Muscle of arm (tissue), 14 donors: ENCODE measurements at places on chromosomes 1 and 21. TPM values are rescaled to one million over a fixed set of nuclear protein-coding genes. Genes with fewer than 3 reads are reported as not detected.

The TMEM240 gene
- polyA plus RNA-seq = 4.8 TPM

The MPL gene
- polyA plus RNA-seq = not detected

The PDE4B gene
- 18.2 TPM for polyA plus RNA-seq

The MRPL24 gene
- 66.2 TPM for polyA plus RNA-seq

DNA sequence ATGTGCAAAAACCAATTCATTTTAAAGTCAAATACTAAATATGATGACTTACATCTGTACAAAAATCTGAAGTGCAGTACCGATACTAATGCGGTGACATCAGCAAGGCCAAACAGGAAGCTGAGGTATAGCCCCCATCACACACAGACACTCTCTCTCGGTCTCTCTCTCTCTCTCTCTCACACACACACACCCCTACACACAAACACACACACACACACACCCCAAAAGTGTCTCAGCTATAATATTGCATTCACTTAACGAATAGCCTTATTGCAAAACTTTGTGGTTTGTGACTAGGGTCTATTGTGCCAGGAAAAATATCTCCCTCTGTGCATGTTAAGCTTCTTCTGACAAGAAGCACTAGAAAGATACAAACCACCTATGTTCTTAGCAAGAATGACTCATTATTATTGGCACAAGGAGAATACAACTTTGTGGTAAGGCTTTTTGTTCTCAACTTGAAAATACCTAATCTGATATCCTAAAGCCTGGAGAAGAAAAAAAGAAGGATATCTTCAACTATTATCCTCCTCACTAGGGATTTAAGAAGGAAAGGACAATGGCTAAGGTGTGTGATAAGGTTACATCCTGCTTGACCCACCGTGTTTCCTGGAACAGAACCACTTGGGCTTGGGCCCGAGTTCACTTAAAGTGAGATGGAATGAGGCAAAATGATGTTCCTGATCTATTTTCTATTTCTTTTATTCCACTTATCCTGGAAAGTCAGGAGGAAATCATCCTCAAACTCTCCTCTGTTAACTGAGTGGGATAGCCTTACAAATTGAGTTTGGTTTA lies 107.1 kb downstream of the NIBAN1 start:
- no peak for DNase-seq

DNA sequence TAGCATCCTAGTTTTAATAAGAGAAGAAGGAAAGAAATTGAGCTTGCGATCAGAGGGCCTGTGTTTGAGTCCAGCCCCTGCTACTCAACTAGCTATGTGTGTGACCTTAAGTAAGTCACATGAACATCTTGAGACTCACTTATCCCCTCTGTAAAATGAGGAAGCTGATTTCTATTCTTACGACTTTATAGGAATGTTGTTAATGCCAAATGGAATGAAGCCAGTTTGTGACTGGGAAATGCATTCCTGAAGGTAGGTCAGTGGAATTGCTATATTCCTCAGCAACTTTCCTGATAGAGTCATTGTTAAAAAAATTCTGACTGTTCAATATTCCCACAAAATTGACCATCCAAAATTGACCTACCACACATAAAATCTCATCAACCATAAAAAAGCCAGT lies 14.9 kb downstream of the FASLG start:
- no peak for DNase-seq

DNA sequence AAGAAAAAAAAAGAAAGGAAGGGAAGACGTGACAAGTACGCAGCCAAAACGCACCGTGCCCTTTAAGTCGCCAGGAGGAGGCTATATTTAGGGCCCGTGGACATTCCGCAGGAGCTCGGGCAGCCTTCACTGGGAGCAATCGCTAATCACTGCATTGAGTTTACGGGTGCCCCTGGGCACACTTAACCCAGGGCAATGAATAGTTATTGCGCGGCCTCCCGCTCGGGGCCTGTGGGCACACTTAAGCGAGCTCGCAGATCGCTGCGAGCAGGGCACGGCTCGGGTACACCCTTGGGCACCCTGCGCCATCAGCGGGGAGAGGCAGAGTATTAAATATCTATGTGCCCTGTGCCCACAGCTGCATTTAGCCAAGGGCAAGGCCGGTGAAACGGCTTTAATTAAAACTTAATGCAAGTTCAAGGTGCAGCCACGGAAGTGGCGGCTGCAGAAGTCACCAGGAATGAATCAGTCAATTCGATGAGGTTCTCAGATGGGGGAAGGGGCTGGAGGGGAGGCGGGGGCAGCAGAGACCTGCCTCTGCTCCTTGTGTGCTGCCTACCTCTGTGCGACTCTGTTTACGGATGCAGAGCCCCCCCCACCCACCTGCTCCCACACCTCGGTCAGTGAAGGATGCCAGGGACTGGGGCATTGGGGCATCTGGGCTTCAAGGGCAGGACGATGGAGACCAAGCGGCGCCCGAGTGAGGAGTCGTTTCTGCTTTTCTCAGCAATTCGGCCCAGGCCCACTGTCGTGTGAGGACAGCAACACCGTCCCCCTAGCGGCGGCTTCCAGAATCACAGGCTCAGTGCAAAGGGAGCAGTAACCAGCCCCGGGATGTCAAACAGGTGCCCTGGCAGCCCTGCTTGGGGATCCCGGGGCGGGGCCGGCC lies 51.8 kb upstream of the TARDBP start:
- peak; percentile 76 for DNase-seq

DNA sequence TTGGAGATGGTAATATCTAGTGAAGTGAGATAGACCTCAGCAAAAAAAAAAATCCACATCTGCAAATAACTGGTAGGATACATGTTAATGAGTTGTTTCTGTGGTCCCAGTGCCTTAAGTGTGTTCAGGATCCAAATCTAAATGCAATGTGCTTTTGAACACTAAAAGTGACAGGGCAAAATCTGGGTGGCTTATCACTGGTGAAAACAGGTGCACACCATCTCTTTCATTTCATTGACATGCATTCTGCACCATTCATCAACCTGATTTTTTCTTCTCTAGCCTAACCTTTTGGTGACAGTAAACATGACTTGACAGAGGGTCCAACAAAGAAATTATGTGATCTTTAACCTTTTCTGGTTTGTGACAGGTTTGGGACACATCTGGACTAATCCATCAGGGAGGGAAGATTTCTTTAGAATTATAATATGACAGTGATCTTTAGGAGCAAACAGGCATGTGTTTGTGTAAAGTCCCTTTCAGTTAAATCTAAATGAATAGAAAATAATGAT lies 201.6 kb upstream of the NEGR1 start:
- no peak for DNase-seq

GRCh38 chr21:42237577-42237976 lies 18.6 kb downstream of the ABCG1 start:
- DNase-seq = no peak

DNA sequence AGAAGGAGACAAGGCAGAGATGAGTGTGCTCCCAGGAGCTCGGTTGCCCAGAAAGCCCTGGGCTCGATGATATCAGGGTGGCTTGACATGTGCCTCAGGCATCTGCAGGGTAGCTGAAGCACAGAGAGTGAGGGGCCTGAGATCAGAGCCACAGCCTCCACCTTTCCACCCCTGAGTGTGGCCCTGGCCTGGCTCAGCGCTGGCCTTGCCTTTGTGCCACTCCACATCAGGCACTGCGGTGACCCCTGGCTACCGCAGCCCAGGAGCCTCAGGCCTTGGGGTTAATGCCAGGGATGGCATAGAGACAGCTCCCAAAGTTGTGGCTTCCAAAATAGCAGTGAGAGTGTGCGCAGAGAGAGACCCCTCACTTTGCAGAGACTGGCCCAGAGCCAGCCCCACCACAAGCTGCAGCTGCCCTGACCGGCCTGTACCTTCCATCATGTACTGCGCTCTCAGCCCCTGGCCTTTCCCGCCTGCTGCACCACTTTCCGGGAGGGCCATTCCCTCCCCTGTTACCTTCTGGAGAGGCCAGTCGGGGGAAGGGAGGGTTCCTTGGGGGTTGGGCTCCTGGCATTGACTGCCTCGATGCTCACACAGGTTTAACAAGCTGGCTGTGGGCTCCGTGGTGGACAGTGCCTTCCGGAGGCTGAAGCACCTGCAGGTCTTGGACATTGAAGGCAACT lies 19.5 kb downstream of the PODN start:
- no peak for DNase-seq

GRCh38 chr1:233665575-233666270 lies 51.8 kb downstream of the KCNK1 start:
- no peak for DNase-seq

DNA sequence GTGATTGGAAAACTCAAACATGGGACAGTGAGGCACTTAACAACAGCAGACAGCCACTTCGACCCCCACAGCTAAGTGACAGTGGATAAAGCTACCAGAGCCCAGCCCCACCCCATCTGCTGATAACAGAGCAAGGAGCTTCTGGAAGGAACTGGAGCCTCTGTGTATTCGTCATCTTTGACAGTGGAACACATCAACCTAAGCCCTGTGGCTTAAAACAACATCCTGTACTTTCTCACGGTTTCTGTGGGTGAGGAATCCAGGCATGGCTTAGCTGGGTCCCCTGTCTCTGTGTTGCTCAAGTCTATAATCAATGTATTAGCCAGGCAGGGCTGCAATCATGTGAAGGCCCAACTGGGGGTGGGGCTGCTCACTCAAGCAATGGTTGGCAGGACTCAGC lies 18.4 kb upstream of the SIPA1L2 start:
- DNase-seq = no peak
